ENCODE measurements at places on chromosomes 3 and 15.

- no peak for ATAC-seq
These were observed 160.9 kb upstream of the GALNT15 start for GRCh38 chr3:16013568-16013967.

GRCh38 chr15:85925649-85926237 lies 131.0 kb upstream of the KLHL25 start:
- no peak for ATAC-seq

DNA sequence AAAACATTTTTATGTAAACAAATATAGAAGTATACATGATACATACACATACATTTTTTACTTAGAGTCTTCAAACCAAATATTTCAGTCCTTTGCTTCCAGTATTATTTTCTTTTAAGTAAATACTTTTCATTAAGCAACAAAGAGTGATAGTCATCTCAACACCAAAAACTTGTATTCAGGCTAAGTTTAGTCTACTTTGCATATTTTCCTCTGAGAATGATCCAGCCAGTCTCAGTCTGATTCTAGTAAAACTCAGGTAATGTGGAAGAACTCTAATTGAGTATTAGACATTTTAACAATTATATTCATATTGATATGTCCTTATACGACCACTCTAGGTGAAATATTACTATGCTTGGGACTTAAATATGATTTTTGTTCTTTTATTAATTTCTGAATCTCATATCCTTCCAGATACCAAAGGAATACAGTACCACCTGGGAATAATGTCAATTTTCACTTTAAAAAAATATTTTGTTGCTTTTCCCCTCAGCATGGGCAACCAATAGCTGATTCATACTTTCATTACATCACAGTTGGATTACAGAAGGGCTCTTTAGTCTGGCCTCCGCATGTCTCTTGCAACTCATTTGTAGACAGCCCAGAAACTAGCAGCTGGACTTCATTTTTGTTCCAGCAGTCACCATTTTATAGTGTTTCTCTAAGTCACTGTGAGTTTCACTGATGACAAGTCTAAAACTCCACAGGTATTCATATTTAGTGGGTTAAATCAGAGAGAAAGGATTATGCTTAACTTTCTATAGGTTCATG lies 390.4 kb downstream of the ZBTB20 start:
- ATAC-seq: no peak

DNA sequence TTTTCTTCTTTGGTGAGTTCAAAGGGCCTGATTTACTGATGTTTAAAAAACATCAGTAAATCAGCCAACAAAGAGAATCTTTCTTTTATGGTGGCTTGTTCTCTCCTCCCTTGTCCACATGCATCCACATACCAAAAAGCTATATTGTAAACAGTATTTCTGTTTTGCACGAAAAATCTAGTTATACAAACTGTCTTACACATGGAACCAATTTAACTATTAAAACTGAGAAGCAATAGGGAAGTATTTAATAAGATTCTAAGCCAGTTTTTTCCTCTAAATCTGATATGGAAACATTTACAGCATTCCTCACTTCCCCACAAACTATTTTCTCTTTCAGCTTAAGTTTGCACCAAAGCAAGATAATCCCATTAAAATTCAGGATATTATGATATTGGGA lies 110.8 kb upstream of the ICE2 start:
- no peak for ATAC-seq

- ATAC-seq: no peak
These were observed 135.8 kb downstream of the CHSY1 start for GRCh38 chr15:101115786-101116680.

DNA sequence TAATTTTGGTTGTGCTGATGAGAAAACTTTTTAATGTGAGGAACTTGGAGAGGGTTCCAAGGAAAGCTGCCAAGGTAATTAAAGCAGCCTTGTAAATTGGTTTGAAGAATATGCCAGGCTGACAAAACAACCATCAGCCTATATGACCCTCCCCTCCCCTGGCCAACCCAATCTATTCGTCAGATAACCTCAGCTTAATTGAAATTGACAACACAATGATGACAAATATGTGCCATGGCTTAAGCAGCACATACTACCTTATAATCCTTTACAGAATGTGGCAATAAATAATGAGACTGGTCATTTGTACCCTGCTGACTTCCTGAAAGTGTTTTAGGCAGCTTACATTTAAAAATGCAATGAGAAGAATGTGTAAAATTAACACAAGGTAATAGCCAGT lies 118.2 kb downstream of the EFHB start:
- ATAC-seq: no peak

GRCh38 chr15:63763476-63764123 lies 70.1 kb downstream of the HERC1 start:
- ATAC-seq: no peak

- ATAC-seq: no peak
These were observed 216.0 kb upstream of the MCTP2 start for GRCh38 chr15:94015324-94015723.

- ATAC-seq: no peak
These were observed 329.7 kb downstream of the RORA start for GRCh38 chr15:60899322-60899966.

DNA sequence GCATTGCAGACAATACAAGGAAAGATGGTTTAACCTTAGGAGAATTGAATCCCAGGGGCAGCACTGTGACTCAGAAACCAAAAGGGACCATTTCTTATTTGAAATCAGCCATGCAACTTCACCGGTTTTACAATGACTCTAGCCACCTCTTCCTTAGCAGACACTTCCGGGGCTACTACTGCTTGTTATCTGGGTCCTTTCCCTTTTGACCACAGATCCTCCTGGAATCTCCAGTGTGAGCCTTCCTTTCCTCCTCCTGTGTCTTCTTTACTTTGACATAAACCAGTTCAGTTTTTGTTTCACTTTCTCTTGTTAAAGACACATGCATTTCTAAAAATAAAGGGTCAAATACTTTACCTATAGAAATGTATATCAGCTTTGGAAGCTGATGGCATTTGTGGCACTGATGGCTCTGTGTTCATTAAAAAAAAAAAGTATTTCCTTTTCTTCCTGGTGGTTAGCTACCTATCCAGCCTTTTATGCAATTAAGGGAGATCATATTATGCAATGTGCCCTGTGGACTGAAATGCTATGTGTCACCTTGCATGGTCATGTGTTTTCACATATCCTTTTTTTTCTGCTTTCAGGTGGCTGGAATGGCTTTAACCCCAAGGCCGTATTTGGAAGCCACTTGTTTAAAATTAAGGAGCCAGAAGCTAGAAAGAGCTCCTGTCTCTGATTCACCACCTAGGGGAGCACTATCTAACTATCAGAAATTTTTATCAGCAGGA lies 296.2 kb downstream of the CHL1 start:
- ATAC-seq: no peak

DNA sequence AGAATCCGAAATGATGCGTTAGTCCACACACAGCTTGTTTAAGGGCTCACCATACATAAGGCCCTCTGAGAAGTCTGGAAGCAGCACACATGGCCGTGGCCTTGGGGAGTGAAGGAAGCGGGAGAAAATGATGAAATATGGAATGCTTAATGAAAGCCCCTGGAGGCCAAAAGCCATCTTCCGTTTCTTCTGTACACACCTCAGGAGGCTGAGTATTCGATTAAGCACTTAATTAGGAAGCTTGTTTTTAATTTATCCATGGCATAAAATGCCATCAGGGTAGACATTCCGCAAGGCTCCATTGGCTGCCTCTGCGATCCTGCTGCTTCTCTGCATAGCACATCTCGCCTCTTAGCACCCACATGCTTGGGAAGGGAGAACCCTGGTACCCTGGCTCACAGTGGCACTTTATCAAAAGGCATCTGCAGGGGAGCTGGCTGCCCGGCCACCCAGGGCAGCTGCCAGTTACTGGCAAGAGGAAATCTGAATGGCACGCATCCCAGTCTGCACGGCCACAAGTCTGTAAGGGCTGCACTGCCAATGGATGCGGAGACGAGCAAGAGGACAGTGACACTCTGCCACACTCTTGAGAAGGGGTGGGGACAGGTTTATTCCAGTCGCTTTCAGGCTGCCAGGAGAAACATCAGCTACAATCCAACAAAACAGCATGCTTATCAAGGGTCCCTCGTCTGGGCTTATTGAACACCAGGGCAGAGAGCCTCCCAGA lies 356.2 kb downstream of the OCA2 start:
- ATAC-seq: no peak

- no peak for ATAC-seq
These were observed 110.4 kb downstream of the LRRC28 start for GRCh38 chr15:99361545-99362185.

DNA sequence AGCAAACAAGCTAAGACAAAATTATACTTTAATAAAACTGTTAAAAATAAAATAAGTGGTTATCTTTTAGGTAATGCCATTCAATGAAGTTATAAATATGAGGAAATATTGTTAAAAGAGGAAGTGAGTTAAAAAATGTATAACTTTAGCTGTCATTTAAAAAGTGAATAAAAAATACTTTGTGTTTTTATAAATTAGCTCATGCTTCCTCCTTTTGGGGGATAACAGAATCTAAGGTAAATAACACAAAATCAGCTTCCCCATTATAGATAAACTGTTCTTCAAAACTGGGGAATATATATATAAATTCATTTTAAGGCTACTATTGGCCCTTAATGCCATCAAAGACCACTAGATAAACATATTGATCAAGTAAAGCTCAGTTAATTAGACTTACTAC lies 113.7 kb upstream of the AADACL2 start:
- ATAC-seq: no peak

GRCh38 chr3:99648101-99648500 lies 9.7 kb downstream of the COL8A1 start:
- ATAC-seq: peak; percentile 65

- no peak for ATAC-seq
These were observed 140.9 kb downstream of the KCNMB2 start for GRCh38 chr3:178676942-178677790.

DNA sequence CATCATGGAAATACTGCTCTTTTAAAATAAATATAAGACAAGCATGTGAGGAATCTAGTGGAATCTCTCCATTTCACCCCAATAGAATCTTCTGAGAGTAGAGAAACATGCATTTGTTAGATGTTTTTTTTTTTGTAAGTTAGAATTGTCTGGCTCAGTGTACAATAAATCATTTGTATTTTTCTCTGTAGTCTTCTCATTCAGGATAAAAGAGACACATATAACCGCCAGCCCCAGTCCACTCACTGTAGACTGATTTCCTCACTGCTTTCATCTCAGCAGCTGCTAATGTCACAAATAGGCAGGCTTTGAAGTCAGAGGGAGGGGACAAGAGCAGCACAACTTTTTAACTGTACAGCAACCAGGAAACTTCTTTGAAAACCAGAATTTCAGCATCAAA lies 140.2 kb upstream of the RBMS3 start:
- ATAC-seq: peak; percentile 43

DNA sequence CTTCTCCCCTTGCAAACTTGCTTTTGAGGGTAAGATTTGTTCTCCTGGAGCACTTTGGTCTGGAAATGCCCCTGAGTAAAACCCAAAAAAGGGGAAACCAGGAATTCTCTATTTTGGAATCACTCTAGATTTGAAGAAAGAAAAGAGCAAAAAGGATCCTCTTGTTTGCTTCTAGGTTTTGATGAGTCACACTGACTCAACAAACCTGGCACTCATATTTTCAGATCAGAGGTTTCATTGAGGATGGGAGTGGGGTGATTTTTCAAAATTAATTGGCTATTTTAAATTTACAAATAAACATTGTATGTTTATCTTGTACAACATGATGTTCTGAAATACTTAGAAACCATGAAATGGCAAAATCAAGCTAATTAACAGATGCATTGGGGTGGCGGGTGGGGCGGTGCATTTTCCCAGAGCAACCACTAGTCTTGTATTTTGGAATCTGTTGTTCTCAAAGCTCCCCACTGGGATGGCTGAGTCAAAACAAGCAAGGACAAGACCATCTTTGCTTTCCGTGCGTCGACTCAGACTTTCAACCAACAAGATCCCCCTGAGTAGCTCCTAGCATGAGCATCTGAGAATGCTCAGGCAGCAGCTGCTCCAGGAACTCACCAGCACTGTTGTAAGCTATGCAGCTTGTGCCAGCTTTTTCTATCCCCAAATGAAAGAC lies 451.4 kb downstream of the WDR72 start:
- ATAC-seq: no peak

- no peak for ATAC-seq
These were observed 64.7 kb upstream of the XCR1 start for GRCh38 chr3:46091741-46092701.

GRCh38 chr3:129230311-129231019 lies 18.9 kb upstream of the COPG1 start:
- peak; percentile 78 for ATAC-seq

GRCh38 chr3:12508291-12508700 lies 24.0 kb downstream of the TSEN2 start:
- ATAC-seq: peak; percentile 91

DNA sequence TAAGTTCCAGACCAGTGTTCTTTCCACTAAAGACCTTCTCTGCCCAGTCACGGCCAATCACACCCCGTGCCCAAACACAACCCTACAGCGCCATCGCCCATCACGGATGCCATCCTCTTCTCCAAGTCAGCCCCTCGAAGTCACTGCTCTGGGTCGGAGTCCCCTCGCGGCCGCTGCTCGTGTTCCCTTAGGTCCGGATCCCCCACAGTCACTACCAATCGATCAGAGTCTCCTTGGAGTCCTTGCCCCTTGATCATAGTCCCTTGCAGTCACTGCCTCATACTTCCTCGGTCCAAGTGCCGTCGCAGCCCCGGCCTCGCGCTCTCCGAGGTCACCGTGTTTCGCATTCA lies 461 bp downstream of the PCYT1A start:
- ATAC-seq: peak; percentile 48

DNA sequence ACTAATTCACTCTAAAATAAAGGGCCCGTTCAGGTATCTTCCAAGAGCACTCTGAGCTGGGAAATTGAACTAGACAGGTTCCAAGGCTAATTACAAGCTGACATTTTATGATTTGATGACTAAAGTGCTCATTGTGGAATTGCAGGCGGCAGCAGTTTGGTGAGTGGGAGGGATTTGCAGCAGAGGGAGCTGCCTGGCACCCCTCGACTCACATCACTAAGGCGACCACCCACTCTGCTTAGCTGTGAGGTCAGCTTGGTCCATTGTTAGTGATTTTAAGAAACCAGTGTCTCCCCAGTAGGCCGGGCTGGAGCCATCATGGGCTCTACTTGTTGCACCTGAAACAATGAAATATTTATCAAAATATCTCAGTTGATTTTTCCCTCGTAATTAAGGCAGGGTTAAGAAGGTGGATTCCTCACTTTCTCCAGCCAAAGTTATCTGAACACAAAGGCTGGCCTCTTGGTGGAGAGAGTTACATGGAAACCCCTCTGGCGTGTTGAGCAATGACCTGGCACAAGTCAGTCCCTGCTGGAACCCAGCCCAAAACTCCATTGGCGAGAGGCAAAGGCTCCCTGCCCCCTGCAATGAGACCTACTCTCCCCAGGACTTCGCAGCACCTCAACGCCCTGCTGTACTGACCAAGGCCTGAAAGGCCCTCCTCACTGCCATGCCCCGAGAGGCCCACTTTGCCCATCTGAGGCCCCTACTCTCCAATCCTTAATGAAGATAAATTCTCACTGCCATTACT lies 65.0 kb upstream of the ATP2B2 start:
- no peak for ATAC-seq

Measured in SK-N-SH treated with all-trans-retinoic acid at 6 μM for 48 hours (cell line).